HEK293T (cell line): ENCODE measurements at places on chromosomes 13 and 19.

DNA sequence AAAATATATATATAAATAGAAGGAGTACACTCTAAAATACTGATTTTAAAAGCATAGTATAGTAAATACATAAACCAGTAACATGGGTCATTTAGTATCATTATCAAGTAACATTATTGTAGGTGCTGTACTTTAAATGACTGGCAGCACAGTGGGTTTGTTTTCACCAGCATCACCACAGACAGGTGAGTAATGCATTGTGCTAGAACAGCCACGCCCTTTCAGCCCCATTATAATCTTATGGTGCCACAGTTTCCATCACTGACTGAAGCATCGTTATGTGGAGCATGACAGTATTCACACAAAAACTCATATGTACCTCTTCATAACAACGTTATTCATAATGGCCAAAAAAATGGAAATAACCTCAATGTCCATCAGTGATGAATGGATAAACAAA lies 88.3 kb downstream of the DHRS12 start:
- DNase-seq: no peak

DNA sequence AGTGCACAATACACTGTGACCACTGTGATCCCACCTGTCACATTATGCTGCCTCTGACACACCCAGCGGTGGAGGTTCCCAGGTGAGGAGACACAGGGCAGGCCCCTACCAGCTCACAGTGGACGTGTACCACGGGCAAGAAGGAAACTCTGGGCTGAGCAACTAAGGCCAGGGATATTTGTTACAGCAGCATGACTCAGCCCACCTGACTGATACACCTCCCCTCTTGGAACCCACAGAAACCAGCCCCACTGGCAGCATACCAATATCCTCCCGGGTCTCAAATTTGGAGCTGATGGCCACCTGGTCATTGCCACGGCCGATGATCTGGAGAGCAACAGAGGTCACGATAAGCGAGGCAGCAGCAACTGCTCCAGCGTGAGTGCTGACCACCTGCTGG lies 14.9 kb downstream of the KLC3 start:
- DNase-seq: no peak

- no peak for DNase-seq
Observed at GRCh38 chr13:36706755-36707154, 32.9 kb downstream of the SERTM1 start.

- no peak for DNase-seq
Observed at GRCh38 chr19:39936622-39937021, 2.2 kb upstream of the FCGBP start.

DNA sequence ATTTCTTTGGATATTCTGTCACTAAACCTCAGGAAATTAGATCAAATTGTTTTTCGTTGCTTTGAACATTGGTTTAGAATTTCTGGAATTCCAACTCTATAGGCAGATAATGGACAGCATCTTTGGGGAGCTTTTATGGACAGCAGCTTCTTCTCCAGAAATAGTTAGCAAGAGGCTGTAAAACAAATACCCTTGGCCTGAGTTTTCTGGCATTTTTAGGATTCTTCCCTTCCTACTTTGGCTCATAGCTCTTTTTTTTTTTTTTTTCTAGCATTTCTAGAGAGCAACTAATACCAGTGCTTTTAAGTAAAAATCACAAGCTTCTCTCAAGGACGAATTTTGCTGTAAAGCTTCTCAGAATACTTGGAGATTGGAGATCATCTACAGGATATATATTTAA lies 169.8 kb upstream of the SPRY2 start:
- DNase-seq: no peak

DNA sequence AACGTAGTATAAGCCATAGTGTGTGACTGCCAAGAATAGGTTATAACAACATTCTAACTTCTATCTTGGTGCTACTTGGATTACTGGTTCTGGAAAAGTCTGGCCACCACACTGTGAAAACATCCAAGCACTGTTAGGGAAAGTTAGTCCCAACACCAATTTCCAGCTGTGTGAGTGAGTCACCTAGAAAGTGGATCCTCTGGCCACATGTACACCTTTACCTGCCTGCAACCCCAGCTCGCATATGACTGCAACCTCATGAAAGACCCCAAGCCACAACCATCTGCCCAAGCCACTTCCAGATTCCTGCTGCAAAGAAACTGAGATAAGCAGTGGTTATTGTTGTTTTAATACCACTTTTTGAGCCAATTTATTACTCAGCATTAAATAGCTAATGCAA lies 404.5 kb downstream of the KCTD12 start:
- no peak for DNase-seq

- DNase-seq: no peak
Observed at GRCh38 chr13:38830442-38831045, 143.7 kb downstream of the FREM2 start.
